GM03348 (cell line): ENCODE measurements at places on chromosomes 3 and 15.

DNA sequence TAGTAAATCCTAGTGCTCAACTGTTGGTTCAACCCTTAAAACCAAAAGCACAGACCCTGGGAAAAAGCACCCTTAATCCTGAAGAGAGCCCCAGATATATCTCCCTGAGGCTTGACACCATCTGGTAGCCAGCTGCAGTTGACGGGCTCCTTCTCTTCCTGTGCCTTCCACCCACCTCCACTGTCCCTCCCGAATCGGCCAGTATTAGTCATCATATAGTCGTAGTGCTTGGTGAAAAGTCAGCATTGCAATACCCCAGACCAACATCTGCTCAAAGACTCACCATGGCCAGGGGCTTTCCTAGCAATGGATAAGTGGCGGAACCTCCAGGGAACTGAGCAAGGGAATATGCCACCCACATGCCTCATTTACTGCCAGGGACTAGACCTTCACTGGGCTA lies 125.6 kb upstream of the CRBN start:
- DNase-seq: no peak

DNA sequence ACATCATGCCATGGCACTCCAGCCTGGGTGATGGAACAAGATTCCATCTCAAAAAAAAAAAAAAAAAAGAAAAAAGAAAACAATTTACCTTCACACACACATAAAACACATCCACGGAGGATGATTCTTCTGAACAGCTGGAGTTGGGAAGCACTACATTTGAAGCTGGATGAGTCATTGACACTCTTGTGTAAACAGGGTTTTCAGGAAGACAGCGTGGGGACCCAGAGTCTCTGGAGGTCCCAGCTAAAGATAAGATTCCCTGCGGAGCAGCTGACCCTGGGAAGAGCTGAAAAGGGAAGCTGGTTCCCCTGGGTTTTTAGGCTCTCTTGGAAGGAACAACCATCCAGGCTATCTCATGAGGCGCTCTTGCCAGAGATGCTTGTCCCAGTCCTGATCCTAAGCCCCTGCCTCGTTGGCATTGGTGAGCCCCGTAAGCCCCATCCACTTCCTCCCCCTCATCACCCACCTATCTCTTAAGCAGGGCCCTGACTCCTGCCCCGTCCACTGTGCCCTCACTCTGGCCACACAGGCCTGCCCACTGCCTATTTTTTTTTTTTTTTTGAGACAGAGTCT lies 32.0 kb upstream of the FURIN start:
- DNase-seq: peak; percentile 69

GRCh38 chr3:54296531-54296930 lies 174.2 kb downstream of the CACNA2D3 start:
- DNase-seq: no peak

- no peak for DNase-seq
Observed at GRCh38 chr3:39221141-39221530, 28.7 kb upstream of the XIRP1 start.

- DNase-seq: peak; percentile 62
Observed at GRCh38 chr3:107421170-107421792, 44.0 kb downstream of the CCDC54 start.

DNA sequence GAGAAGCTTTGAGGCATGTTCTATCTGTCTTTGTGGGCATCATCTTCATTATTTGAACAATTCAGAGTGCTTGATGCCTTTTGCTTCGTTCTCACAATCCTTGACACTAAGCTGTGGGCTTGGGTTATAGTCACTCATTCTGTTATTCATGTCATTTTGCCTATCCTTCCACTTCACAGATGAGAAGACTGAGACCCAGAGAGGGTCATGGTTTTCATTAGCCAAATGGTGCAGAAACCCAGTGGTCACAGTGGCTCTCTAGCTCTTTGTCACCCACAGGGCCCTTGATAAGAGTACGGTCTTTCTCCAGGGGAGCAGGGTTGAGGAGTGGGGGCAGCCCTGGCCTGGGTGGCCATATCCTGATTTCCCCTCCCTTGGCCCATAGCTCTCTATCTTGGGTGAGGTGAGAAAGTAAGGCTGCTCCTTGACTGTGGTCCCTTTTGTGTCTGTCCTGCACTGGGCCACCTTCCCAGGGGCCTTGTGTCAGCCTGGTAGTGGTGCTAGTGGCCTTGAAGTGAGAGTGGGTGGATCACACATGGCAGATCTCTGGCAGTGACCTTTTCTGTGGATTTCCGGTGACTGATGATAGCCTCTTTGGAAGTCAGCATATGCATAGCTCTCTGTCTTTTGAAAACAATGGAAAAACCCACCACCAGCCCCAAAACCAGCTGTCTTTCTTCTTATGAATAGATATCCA lies 130.1 kb downstream of the IGF1R start:
- no peak for DNase-seq

DNA sequence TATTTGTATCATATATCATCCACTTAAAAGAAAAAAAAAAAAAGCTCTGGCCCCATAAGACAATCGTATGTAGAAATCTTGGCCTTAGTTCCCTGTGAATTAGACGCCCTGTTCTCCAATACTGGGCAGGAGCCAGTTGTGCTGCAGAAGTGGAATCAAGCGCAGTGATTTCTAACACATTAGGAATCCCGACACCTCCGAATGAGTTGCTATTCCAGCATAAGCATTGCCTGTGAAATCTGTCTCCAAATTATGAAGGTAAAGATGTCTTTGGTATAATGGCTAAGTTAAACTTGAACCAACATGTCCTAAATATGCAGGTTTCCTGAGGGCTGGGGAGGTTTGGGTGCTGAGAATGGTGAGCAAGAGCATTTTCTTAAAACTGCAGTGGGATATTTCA lies 199.4 kb upstream of the ARRDC4 start:
- DNase-seq: no peak

GRCh38 chr3:16085884-16086608 lies 88.4 kb upstream of the GALNT15 start:
- DNase-seq: no peak

- no peak for DNase-seq
Observed at GRCh38 chr15:40871749-40872617, 2.1 kb downstream of the RHOV start.

GRCh38 chr15:33183334-33183733 lies 11.2 kb downstream of the FMN1 start:
- no peak for DNase-seq

- DNase-seq: no peak
Observed at GRCh38 chr3:147423798-147424580, 14.8 kb downstream of the ZIC1 start.

GRCh38 chr3:187979564-187979963 lies 174.4 kb upstream of the LPP start:
- no peak for DNase-seq

- no peak for DNase-seq
Observed at GRCh38 chr3:170697908-170698307, 112.0 kb upstream of the SLC7A14 start.

DNA sequence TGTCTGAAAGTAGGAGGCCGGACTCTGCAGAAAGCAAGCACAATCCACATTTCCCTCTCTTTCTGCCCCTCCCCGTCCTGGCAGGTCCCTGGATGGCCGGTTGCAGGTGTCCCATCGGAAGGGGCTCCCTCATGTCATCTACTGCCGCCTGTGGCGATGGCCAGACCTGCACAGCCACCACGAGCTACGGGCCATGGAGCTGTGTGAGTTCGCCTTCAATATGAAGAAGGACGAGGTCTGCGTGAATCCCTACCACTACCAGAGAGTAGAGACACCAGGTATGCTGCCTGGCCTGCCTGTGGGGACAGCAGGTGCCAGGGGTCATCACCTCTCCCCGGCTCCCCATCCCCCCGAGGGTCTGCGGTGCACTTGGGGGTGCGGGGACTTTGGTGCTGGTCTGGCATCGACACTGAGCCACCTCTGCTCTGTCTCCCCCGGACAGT lies 89.6 kb downstream of the AAGAB start:
- no peak for DNase-seq

- DNase-seq: peak; percentile 79
Observed at GRCh38 chr3:186108106-186108940, 566 bp downstream of the ETV5 start.

GRCh38 chr15:25565470-25566264 lies 126.8 kb upstream of the UBE3A start:
- no peak for DNase-seq

- no peak for DNase-seq
Observed at GRCh38 chr3:78845605-78846004, 922.2 kb downstream of the ROBO1 start.

- no peak for DNase-seq
Observed at GRCh38 chr3:154829929-154830328, 250.2 kb upstream of the MME start.

DNA sequence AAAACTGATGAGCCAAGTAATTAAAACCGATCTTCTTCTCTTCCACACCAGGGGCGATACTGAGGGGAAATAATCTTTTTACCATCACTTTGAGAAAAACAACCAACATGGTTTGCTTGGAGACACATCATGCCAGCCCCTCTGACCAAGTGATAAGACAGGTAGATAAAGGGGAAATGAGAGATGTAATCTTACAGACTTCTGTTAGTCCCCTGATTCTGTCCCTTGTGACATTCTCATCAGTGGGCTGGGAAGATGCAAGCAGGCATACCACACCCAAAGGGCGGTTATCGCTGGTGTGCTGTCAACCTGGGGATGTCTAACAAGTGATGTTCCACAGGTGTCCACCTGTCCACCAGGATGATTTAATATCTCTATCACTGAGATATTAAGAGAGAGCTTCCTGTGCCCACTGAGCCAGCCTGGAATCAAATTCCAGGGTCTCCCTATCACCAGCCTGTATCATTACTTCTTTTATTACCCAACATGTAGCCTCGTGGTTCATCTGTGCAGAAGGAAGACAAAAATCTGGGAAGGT lies 315.0 kb downstream of the FOXP1 start:
- no peak for DNase-seq

GRCh38 chr3:150738688-150739087 lies 24.3 kb downstream of the SIAH2 start:
- DNase-seq: no peak

- no peak for DNase-seq
Observed at GRCh38 chr3:54791501-54792156, 136.2 kb downstream of the LRTM1 start.

GRCh38 chr3:172218350-172219323 lies 179.3 kb downstream of the FNDC3B start:
- no peak for DNase-seq

GRCh38 chr15:51368751-51369450 lies 27.4 kb downstream of the GLDN start:
- DNase-seq: peak; percentile 19

DNA sequence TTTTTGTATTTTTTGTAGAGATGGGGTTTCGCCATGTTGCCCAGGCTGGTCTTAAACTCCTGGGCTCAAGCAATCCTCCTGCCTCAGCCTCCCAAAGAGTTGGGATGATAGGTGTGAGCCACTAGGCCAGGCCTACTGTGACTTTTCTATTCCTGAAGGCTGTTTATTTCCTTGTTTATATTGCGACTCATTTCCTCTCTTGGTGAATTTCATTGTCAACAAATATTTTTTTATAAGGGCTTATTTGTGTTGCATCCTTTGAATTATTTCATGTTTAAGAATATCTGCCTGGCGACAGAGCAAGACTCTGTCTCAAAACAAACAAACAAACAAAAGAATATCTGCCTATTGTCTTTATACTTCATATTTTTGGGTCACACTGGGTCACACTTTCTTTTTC lies 29.4 kb upstream of the MCCC1 start:
- no peak for DNase-seq

DNA sequence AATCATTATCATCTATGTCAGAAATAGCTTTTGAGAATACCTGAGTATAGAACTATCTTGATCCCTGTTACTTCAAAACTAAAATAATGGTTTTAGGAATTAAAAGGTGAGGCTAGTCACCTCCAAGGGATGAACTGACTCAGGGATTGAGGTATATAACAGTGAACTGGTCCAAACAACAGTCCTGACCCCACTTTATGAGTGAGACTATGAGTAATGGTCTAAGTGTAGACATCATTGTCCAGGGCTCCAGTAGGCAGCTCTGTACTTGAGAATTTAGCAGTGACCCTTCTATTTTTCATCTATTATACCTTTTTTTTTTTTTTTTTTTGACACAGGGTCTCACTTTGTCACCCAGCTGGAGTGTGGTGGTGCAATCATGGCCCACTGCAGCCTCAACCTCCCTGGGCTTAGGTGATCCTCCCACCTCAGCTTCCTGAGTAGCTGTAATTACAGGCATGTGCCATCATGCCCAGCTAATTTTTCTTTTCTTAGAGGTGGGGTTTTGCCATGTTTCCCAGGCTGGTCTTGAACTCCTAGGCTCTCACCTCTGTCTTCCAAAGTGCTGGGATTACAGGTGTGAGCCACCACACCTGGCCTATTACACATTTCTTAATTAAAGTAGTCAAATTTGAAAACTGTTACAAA lies 36.3 kb downstream of the MLH1 start:
- no peak for DNase-seq

GRCh38 chr3:183050706-183051105 lies 48.6 kb downstream of the MCCC1 start:
- no peak for DNase-seq

GRCh38 chr15:82003916-82004315 lies 41.9 kb downstream of the MEX3B start:
- no peak for DNase-seq

GRCh38 chr15:73901126-73901810 lies 25.0 kb upstream of the LOXL1 start:
- DNase-seq: no peak

GRCh38 chr15:48861813-48862431 lies 16.0 kb upstream of the EID1 start:
- DNase-seq: peak; percentile 73

DNA sequence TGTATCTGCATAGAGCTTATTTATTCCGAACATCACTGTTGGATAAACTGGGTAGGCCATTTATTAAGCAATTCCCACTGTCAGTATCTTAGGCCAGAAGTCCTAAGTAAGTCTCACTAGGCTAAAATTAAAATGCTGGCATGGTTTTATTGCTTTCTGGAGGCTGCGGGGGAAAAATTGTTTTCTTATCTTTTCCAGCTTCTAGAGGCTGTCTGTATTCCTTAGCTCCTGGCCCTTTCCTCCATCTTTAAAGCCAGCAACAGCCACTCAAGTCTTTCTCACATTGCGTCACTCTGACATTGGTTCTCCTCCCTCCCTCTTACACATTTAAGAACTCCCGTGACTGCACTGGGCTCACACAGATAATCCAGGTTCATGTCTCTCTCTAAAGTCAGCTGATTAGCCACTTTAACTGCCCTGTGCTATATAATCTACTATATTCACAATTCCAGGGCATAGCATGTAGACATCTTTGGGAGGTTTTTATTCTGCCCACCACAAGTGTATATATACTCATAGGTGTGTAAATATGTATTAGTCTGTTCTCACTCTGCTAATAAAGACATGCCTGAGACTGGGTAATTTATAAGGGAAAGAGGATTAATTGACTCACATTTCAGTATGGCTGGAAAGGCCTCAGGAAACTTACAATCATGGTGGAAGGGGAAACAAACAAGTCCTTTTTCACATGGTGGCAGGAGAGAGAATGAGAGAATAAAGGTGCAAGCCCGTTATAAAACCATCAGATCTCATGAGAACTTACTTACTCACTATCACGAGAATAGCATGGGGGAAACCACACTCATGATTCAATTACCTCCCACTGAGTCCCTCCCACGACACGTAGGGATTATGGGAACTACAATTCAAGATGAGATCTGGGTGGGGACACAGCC lies 113.5 kb upstream of the SLC7A14 start:
- DNase-seq: no peak
